ENCODE measurements at places on chromosomes 6 and 20.

DNA sequence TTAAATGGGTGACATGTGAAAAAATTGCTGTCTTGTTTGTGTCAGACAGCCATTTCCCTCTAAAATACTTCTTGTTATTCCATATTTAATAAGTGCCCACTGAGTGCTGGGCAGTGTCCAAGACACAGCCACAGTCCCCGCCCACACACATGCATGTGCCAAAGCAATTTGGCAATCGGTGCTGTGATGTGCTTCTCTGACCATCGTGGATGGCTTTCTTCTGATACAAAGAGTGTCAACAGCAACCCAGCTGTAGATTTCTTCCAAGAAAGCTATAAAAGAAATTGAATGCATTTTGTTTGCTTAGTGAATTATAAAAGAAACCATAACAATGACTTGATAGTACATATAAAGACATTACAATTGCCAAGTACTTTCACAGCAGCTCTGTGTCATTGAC lies 140.5 kb upstream of the ATXN1 start:
- DNase-seq: peak; percentile 94

- DNase-seq: peak; percentile 20
These were observed 15.1 kb upstream of the ZSCAN9 start for GRCh38 chr6:28209753-28210535.

GRCh38 chr20:62155428-62156253 lies 12.1 kb downstream of the SS18L1 start:
- DNase-seq: no peak

GRCh38 chr20:24339210-24339641 lies 130.2 kb upstream of the SYNDIG1 start:
- DNase-seq: no peak

DNA sequence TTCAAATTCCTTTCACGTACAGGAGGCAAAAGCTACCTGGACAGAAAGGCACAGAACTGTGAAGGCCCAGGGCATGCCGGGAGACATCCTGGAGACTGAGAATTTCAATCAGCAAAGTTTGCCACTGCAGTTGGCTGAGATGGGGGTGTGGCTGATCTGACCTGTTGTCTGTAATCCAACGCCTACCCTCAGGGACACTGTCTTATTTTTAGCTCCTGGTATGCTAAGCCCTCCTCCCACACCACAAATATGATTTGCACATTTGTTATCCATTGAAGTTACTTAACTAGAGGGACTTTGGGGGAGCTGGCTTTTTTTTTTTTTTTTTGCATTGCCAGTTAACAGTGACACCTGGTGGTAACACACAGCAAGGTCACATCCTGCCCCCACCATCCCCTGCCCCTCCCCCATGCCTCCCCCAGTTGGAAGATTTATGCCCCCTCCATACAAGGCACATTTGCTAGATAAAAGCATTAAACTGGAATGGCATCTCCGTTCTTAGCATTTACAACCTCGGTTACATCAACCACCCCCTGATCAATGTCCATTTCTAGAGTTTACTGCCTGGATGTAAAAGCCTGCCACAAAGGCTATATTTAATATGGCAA lies 40.4 kb downstream of the TTI1 start:
- peak; percentile 41 for DNase-seq

DNA sequence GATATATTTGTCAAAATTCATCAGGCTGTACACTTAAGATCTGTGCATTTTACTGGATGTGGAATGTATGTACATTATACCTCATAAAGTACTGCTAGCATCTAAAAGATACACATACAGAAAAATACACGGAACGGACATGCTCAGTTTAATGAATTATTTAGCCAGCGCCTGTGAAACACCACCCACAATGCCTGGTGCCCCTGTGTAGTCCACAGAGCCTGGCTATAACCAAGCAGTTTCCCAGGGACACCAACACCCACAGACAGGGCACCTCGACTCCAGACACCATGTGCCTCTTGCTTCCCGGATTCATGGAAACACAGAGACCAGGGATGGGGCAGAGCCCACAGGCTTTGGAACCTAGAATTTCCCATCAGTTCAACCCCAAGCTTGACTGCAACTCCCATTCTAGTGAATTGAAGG lies 17.4 kb upstream of the ARMC12 start:
- DNase-seq: no peak

DNA sequence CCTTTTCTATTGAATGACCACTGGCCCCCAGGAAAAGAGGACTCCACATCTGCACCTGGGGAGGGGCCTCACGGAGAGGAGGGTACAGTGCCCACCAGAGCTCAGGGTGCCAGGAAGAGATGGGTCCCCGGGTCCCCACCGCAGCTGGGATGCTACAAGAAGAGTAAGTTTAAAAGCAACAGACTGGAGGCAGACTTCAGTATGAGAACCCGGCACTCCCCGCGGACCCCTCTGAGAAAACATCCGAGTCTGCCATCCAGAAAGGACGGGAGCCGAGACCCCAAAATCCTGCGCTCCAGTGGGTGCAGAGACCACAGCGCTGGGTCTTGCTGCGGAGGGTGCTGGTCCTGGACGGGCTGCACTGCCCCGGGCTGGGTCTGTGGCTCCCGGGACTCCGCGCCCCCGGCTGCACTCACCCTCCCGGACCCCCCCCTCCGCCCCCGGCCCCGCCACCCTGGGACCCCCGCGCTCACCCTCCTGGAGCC lies 350 bp downstream of the HELZ2 start:
- no peak for DNase-seq

GRCh38 chr20:32971703-32972161 lies 32.5 kb downstream of the SUN5 start:
- DNase-seq: peak; percentile 31

DNA sequence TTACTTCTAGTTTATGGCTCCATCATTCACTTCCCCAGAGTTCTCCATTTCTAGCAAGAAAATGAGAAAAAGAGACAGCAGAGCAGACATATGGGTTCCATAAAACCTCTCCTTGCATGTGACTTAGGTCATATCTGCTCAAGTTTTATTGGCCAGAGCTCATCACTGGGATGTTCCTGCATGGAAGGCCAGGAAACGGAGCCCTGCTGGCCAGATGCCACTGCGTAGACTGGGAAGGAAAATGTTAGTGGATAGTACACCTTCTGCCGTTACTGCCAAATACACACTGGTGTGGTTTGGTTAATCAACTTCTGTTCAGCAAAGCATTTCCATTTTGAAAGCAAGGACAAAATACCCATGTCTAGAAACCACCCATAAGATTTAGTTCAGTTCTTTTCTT lies 220.6 kb upstream of the TSHZ2 start:
- no peak for DNase-seq

- no peak for DNase-seq
These were observed 399.1 kb downstream of the BTBD3 start for GRCh38 chr20:12316794-12317193.

- no peak for DNase-seq
These were observed 833.4 kb upstream of the MAP3K7 start for GRCh38 chr6:91420243-91420642.

GRCh38 chr20:53608071-53608455 lies 14.4 kb upstream of the ZNF217 start:
- DNase-seq: no peak

DNA sequence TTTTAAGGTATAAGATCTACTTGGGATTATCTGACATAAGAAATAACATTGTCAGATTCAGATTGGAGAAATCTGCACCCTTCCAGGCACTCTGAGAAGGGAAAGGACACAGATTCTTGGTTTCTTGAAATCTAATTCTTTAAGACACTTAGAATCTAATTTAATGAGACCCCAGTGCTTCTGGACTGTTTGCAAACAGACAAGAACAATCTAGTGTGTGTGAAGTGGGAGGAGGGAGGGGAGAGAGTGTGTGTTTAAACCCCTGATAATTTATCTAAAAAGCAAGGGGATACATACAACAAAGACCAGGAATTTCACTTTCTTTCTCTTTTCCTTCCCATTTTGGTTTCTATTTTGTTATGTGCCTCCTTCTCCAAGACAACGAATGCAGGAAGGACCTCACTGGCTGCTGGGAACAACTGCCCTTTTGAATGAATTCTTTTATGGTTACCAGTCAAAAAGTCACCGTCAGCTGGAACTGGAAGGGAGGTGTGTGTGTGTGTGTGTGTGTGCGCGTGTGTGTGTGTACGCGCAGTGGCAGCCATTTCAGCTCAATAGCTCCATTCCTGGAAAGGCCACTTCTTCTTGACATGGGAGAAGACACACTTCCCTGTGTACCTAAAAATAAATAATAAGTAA lies 129.4 kb downstream of the BCAS1 start:
- peak; percentile 60 for DNase-seq

- DNase-seq: peak; percentile 16
These were observed 154.1 kb upstream of the MMS22L start for GRCh38 chr6:97437087-97437486.

DNA sequence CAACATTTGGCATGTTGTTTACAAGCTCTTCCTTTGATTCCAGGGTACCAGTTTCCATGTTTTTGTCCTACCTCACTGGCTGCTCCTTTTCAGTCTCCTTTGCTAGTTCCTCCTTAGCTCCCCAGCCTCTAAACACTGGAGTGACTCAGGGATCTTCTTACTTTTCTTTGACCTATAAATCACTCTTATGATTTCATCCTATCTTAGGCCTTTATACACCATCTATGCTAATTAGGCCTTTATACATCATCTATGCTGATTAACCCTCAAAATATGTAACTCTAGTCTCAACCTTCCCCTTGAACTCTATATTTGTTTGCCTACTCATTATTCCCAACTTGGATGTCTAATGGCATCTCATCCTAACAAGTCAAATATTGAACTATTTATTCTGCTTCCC lies 9.5 kb downstream of the TMEM30A start:
- DNase-seq: peak; percentile 25

- DNase-seq: peak; percentile 42
These were observed 104.0 kb upstream of the CARMIL1 start for GRCh38 chr6:25175196-25175595.

DNA sequence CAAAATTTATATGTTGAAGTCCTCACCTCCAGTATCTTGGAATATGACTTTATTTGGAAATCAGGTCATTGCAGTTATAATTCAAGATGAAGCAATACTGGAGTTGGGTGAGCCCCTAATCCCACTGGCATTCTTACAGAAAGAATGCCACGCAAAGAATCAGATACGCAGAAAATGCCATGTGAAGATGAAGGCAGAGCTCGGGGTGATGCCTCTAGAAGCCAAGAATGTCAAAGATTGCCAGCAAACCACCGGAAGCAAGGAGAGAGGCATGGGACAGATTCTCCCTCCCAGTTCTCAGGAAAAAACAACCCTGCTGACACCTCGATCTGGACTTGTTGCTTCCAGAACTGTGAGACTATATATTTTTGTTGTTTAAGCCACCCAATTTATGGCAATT lies 273.4 kb upstream of the CITED2 start:
- no peak for DNase-seq

DNA sequence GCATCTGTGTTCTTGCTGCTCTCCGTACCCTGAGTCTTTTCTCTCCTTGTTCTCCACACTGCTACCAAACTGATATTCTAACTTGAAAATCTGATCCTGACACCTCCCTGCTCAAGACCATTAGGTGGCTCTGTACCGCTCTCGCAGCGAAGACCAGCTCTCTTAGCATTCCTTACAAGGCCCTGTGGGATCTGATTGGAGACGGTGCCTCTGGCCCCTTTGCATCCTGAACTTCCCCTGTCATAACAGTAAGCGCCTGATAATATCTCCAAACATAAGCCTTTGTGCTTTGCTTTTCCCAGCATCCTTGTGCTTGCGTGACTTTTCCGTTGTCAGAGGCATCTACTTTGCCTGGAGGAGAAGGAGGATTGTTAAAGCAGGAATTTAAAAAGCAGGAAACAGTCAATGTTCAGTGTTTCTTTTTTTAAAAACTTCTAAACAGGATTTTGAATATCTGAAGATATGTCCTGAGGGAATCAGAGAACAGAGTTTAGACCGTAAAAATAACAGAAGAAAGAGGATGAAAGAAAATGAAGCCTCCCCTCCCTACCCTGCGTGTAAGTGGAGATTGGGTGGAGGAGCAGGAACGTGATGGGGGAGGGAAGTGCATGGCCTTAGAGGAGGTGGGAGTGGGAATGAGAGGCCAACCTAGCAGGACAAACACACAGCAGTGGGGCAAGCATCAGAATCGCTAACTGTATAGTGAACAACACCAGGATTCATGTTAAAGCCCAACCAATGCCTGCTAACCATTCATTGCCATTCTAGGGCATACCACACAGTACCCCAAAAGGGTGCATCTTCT lies 89.2 kb upstream of the STMND1 start:
- no peak for DNase-seq

DNA sequence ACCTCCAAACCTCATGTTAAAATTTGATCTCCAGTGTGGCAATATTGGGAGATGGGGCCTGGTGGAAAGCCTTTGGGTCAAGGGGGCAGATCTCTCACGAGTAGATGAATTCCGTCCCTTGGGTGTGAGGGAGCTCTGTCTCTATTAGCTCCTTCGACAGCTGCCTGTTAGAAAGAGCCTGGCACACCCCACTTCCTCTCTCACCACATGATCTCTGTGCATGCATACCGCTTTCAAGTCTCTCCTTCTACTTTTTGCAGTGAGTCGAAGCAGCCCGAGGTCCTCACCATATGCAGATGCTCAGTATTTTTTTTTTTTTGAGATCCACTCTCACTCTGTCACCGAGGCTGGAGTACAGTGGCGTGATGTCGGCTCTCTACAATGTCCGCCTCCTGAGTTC lies 176.9 kb downstream of the SYNDIG1 start:
- DNase-seq: peak; percentile 34

GRCh38 chr6:43070028-43070632 lies 6.0 kb upstream of the PTK7 start:
- peak; percentile 47 for DNase-seq

DNA sequence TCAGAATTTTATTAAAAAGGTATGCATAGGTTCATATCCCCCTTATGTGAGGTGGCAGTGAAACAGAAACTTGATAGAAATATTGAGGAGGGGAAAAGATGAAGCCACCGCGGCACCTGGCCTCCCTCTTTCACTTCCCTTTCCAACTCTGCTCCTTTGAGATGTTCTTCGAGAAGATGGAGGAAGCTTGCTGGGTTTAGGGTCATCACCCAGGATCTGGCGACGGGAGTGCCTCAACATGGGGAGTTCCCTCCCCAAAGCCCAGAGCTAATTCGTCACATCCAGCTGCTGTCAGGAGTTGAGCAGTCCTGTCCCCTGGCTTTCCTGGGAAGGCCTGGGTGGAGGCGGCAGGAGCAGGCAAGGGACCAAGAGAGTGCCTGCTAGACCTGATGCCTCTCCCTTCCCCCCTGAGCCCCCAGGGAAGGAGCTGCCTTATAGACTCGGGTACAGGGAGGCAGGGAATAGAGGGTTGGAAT lies 29.1 kb downstream of the RREB1 start:
- peak; percentile 64 for DNase-seq

DNA sequence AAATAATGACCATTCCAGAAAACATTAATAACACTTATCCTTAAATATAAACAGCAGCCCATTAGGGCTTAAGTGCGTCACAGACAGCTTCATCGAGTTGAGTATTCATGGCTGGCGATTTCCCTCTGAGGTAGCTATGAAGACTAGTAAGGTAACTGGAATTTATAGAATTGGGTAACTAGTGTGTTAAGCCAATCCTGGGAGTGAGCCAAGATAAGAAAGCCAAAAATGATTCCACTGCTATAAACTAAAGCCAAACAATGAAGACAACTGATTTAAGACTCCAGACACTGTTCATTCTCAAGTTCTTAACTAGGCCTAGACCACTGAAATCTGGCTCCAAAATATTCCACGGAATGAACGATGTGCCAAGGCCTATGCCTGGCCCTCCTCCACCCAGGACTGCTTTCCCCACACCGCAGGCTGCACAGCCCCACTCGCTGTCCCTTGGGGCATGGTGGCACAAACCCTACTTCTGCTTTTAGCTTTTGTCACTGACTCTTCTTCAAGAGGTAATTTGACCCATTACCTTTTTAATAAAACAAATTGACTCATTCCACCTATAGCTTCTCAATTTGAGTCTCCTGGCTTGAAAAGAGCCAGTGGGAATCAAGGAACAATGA lies 66.0 kb downstream of the BLOC1S5 start:
- DNase-seq: no peak

GRCh38 chr20:17571153-17571527 lies 1.3 kb downstream of the DSTN start:
- DNase-seq: no peak
